ENCODE measurements at places on chromosomes 2 and 18.

- DNase-seq = no peak
Observed at GRCh38 chr2:216318521-216318874, 53.8 kb downstream of the MARCHF4 start.

GRCh38 chr2:99711144-99711543, 221.3 kb upstream of the REV1 start:
- DNase-seq = no peak

- DNase-seq = no peak
Observed at GRCh38 chr2:112625474-112626114, 20.1 kb upstream of the SLC20A1 start.

GRCh38 chr2:160976797-160977196, 183.4 kb upstream of the TANK start:
- no peak for DNase-seq

DNA sequence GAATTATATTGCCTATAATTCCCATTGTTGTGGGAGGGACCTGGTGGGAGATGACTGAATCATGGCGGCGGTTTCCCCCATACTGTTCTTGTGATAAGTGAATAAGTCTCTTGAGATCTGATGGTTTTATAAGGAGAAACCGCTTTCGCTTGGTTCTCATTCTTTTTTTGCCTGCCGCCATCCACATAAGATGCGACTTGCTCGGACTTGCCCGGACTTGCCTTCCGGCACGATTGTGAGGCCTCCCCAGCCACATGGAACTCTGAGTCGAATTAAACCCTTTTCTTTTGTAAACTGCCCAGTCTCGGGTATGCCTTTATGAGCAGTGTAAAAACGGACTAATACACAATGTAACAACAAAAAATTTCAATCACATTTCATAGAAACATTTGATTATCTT, 115.8 kb downstream of the C2orf74 start:
- DNase-seq = no peak

GRCh38 chr18:3993941-3994687, 461.0 kb downstream of the DLGAP1 start:
- DNase-seq = no peak

DNA sequence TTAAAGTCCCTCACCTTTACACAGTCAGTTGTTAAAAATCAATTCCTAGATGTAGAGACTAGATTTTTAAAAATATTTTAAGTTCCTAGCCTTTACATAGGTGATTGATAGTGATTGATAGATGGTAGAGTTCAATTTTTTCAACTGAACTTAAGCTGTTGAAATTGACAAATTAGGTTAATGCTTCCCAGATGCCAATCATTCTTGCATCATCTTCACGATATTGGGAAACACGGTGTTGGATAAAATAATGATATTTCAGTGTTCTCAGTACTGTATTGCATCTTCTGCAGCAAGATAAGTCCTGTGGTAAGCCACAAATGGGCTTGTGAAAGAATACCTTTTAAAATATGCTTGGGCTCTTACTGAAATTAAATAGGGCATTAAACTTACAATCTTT, 667.6 kb downstream of the STK39 start:
- DNase-seq = no peak

DNA sequence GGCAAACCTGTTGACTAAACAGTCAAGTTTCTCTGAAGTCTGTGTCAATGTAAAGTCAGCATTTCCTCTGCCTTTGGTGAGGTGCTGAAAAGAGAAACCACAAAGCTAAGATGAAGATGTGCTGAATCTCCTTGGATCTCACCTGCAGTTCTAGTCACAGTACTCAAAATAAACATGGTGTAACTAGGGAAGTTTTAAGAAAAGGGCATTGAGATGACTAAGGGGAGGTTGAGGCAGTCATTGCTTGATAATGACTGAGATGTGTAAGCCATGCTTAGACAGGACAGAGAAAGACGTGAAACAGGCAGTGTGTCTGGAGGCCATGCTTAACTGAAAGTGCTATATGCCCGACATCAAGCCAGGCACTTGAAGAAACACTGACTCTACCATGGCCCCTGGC, 1010.0 kb upstream of the CELF4 start:
- no peak for DNase-seq

- no peak for DNase-seq
Observed at GRCh38 chr2:73564986-73565385, 77.2 kb downstream of the NAT8 start.

DNA sequence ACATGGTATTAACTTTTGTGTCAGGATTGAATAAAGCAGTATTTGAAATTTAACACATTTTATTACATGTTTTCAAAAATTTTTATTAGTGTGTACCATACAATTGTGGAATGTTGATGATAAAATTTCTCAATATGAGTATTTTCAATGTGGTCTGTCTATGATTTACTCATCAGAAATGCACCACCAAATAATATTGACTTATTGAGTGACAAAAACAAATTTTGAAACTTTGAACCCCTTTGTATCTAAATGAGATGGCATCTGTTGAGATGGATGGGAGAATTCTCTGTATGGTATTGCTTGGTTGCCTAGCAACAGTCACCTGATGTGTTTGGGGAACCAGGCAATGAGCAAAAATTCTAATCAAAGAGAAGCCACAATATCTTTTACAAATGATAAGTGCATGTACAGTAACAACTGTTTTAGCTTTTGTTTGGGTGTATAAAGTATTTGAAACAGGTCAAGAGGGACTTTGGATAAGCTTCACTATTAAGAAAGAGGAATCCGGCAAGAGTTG, 400.1 kb downstream of the CCDC85A start:
- DNase-seq = no peak

- DNase-seq = no peak
Observed at GRCh38 chr2:230968921-230969658, 26.8 kb upstream of the SPATA3 start.

- DNase-seq = no peak
Observed at GRCh38 chr2:84904717-84905174, 710 bp upstream of the TMSB10 start.

- DNase-seq = no peak
Observed at GRCh38 chr18:191725-192124, 33.4 kb downstream of the USP14 start.

DNA sequence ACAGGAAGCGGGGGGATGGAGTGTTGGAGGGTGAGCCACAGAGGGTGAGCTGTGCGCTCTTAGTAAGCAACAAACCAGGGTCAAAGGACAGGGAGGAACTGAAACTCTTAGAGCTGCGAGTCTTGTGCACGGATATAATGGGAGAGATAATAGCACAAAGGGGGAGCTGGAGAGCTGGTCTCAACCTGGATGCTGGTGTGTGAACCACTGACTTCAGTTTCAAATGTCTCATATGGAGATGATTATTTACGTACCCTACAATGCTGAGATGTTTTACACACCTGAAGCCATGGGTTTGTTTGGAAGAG, 35.9 kb downstream of the PTGR3 start:
- DNase-seq = no peak

- DNase-seq = no peak
Observed at GRCh38 chr2:45789961-45790723, 138.7 kb downstream of the PRKCE start.

GRCh38 chr2:18961991-18962421, 372.6 kb upstream of the NT5C1B start:
- no peak for DNase-seq

GRCh38 chr2:6177811-6178210, 485.6 kb downstream of the SOX11 start:
- DNase-seq = no peak

- DNase-seq = no peak
Observed at GRCh38 chr2:69965756-69966445, 4.5 kb upstream of the ASPRV1 start.

DNA sequence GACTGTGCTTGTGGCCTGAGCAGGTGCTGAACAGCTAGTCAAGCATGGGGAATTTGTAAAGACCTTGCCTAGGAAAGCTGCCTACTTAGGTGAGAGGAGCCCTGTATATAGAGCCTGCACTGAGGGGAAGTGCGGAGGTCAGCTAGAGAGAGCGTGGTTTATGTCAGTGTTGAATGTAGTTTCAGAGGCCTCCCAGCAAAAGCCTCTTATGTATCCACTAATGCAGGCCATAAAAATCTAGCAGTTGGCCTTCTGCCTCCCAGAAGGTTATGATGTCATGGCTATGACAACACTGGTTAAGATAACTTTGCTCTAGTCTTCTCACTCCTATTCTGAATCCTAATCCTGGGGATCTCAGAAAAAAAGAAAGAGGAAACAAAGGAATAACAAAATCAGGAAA, 88.9 kb downstream of the ASXL3 start:
- no peak for DNase-seq

- no peak for DNase-seq
Observed at GRCh38 chr2:41496908-41497307, 550.9 kb upstream of the PKDCC start.

GRCh38 chr18:67081482-67082211, 434.9 kb downstream of the DSEL start:
- no peak for DNase-seq

DNA sequence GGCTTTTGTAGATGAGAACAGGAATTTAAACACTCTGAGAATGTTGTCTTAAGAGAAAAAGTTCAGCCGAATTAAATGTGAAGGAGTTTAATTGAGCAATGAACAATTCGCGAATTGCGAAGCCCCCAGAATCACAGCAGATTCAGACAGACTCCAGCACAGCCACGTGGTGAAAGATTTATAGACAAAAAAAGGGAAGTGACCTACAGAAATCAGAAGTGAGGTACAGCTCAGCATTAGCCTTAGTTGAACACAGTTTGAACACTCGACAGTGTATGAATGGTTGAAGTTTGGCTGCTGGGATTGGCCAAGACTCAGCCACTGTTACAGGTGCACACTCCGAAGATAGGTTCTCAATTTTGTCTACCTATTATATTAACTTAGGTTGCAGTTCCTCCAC, 264.0 kb upstream of the CHST9 start:
- DNase-seq = no peak

GRCh38 chr18:49499046-49499637, 12.1 kb upstream of the C18orf32 start:
- DNase-seq = no peak

- no peak for DNase-seq
Observed at GRCh38 chr18:62863579-62864001, 148.2 kb downstream of the PHLPP1 start.

- DNase-seq = no peak
Observed at GRCh38 chr18:39208190-39208589, 1642.6 kb upstream of the CELF4 start.

DNA sequence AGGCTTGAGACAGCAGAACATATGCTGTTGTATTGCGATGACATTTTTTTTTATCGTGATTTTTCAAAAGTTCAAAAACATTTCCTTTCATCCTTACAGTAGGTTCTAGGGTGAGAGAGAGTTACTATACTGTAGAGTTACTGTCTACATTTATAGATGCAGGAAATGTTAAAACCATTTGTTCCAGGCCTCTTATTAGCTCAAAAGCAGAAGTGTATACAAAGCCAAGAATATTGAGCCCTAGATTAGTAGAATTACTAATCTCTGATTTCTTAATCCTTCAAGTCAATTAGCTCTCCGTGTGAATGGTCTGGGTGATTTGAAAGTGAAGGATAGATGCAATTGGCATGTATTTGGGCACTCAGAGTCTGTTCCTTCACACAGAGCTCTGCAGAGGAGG, 73.1 kb downstream of the MAPRE2 start:
- no peak for DNase-seq

GRCh38 chr2:189000221-189000620, 26.0 kb downstream of the COL3A1 start:
- no peak for DNase-seq

DNA sequence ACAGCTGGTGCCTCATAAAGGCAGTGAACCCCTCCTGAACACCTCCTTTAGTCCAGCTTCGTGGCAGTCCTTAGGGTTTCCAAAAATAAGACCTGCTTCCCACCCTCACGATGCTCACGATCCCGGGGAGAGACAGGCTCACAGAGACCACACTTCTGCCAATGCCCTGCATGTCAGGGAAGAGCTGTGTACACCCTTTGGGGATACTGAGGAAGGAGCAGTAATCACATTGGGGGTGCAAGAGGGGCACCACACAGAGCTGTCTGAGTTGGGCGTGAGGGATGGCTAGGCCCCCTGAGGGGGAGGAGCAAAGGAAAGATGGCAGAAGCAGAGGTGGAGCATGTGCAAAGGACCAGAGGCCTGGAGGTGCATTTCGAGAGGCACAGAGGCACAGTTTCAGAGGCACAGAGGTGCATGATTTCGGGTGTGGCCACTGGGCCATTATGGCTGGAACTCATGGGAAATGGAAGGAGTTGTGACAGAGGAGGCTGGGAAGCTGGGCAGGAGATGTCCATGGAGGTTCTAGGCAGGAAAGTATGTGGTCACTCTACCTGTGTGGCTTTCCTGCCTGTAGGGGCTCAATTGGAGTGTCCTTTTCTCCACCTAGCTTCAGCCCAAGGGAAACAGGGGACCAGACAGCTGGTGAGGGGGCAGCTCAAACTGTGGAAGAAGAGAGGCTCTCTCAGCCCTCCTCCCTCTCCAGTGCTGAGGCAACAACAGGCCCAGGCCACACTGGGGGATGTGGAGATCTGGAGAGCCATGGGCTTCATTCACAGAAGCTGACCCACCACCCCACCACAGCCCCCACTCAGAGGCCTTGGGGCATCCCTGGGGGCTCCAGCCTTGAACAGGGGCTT, 115.9 kb downstream of the CAPN13 start:
- no peak for DNase-seq

DNA sequence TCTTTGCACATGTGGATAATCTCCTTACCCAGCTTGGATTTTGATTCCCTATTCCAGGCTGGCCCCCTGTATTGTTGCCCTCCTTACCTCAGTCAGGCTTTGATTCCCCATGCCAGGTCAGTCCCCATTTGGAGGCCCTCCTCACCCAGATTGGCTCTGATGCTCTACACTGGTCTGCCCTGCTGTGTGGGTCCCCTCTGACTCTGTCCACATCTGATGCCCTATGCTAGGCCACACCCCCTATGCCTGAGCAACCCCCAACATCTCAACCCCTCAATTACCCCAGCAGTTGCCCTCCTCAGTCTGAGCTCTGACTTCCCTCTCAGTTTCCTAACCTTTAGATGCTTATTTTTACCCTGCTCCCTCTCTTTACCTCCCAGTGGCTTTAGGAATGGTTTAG, 89.4 kb downstream of the UBR3 start:
- no peak for DNase-seq

DNA sequence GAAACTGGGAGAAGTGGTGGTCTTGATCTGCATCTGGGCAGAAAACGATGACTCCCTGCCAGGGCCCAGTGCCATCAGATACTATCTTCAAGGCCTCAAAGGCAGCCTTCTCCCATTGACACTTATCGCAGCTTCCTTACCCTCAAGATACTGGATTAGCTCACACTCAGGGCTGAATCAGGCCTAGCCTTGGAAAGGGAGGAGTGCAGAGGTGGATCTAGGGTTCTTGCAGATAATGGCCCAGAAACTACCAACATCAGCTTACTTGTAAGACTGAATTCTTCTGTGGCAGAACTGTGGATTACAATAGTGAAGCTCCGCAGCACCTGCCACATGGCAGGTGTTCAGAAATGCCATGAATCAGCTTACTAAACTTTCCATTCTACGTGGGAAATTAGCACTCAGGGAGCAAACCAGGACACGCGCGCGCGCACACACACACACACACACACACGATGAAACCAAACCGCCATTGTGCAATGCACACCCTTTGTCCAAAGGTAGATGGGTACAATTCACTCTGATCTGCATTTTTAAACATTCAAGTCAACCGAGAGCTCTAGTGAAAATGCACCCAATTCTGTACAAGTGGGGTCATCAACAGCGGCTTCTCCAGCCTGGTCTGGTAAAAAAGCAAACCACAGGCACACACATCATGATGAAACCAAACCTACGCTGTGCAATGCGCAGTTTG, 26.3 kb upstream of the TMEM182 start:
- no peak for DNase-seq

- no peak for DNase-seq
Observed at GRCh38 chr18:36762074-36762473, 66.7 kb downstream of the TPGS2 start.

Measured in activated T-helper 1 cell treated with anti-CD3 and anti-CD28 coated beads, Interleukin-2, amount 50 U/mL, for 16 hours (primary cell).